ENCODE measurements at places on chromosomes 16 and 17.

DNA sequence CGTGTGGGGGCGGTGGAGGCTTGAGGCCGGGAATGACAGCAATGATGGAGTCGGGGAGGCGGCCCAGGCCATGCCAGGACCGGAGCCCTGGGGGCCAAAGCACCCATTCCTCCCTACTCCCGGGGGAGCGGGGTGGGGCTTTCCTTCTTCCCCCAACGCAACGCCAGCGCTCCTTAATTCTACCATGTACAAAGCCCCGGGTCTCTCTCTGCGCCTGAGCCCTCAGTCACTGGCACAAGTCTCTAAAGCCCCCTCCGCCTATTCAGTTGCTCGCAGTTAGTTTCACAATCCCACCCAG lies 245 bp upstream of the RNF227 start:
- DNase-seq: no peak

DNA sequence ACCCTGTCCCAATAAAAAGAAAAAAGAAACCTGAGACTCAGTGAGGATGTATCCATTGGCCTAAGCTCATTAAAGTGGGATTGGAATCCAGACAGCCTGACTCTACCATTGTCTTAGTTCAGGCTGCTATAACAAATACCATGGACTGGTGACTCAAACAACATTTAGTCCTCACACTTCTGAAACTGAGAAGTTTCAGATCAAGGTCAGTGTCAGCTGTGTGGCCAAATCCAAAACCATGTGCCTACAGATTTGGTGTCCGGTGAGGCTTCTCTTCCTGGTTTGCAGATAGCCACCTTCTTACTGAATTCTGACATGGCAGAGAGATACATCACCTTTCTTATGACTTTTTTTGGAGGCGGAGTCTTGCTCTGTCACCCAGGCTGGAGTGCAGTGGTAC lies 53.3 kb upstream of the KDM8 start:
- DNase-seq: no peak

- peak; percentile 49 for DNase-seq
Measured at GRCh38 chr16:90046122-90046970, 27.1 kb upstream of the DBNDD1 start.

DNA sequence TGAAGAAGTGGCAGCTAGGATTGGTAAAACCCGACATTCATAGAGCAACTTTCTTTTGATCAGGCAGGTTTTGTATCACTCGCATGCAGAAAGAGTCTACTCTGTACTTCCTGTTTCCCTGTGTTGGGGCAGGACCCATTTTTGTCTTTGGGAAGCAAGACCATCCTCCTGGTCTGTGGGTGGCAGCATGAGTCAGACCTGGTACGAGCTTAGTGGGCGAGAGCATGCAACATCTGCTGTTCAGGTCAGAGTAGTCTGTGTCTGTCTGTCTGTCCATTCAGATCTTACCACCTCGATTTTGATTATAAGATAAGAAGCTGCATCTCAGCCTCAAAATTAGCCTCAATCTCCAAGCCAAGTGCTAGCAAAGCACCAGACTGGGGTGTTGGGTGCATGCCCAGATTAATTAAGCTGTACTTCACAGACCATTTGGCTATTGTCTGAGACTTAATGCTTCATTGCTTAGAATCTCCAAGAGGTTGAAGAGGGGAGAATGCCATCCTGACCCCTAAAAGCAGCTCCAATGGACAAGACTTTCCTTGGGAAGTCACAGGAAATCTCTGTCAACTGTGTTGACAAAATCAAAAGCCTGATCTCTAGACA lies 110.9 kb downstream of the XYLT1 start:
- DNase-seq: no peak

GRCh38 chr16:14369734-14370598 lies 260.1 kb downstream of the PARN start:
- DNase-seq: no peak

GRCh38 chr16:17105239-17105797 lies 365.4 kb downstream of the XYLT1 start:
- no peak for DNase-seq

- no peak for DNase-seq
Measured at GRCh38 chr17:55275894-55276804, 11.4 kb downstream of the HLF start.

GRCh38 chr16:17574256-17574655 lies 103.5 kb upstream of the XYLT1 start:
- no peak for DNase-seq

- no peak for DNase-seq
Measured at GRCh38 chr17:75756451-75757085, 8.4 kb downstream of the GALK1 start.

GRCh38 chr16:84953190-84953746 lies 58.1 kb downstream of the ZDHHC7 start:
- DNase-seq: no peak

DNA sequence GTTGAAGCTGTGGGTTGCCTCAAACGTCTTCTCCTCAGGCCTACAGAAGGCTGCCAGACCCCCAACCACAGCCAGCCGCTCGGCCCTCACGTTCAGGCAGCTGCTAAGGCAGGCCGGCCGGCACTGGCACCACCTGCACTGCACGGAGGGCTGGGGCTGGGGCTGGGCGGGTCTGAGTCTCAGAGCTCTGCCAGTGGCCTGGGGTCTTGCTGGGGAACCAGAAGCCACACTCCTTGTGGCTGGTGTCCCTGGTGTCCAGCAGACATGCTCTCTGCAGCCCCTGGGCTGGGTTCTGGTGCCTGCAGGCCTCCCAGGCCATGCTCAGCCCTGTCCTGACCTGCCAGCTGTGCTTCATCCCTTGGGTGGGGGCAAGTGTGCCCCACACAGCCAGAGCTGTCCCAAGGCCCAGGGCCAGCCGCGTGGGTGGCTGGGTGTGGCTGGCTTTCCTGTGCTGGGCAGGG lies 42.0 kb downstream of the BAHCC1 start:
- DNase-seq: no peak

GRCh38 chr16:138049-138417 lies 440 bp downstream of the NPRL3 start:
- no peak for DNase-seq

DNA sequence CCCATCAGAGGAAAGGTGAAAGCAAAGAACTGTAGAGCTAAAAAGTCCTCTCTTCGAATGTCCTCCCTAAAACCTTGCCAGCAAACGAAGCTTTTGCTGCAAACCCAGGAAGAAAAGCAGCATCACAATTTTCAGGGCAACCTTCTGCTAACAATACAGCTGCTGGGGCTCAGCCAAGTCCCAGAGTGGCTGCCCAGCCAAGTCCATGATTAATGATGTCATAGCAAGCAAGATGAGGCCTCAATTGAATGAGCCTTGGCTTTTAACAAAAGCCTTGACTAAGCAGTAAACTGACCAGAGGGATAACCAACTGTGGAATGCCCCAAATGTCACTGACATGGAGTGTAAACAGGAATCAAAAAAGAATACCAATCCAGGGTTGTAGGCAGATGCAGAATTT lies 342.7 kb downstream of the PMP22 start:
- DNase-seq: no peak

DNA sequence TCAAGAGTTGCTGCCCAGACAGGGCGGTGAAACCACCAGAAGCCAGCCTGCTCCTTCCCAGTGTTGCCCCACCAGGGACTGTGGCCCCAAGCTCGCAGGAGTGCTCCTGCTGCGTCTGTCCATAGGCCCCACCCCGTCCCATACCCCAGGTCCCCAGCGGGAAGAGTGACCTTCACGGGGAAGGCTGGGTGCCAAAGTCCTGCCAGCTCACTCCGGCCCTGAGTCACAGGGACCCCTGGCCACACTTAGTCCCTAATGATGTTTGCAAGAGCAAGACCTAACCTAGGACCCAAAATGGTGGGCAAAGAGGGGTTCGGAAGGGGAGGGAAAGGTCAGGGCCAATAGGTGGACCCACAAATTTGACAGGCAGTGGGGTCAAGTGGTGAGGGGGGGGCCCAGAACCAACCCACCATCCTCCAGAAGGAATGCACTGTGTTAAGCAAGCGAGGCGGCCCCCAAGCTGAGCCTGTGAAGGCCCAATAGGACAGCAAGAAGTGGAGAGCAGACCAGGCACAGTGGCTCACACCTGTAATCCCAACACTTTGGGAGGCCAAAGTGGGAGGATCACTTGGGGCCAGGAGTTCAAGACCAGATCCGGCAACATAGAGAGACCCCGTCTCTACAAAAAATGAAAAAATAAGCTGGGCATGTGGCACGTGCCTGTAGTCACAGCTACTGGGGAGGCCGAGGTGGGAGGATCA lies 3.3 kb downstream of the DOK4 start:
- no peak for DNase-seq

GRCh38 chr16:15765880-15766279 lies 90.9 kb downstream of the MYH11 start:
- peak; percentile 61 for DNase-seq

DNA sequence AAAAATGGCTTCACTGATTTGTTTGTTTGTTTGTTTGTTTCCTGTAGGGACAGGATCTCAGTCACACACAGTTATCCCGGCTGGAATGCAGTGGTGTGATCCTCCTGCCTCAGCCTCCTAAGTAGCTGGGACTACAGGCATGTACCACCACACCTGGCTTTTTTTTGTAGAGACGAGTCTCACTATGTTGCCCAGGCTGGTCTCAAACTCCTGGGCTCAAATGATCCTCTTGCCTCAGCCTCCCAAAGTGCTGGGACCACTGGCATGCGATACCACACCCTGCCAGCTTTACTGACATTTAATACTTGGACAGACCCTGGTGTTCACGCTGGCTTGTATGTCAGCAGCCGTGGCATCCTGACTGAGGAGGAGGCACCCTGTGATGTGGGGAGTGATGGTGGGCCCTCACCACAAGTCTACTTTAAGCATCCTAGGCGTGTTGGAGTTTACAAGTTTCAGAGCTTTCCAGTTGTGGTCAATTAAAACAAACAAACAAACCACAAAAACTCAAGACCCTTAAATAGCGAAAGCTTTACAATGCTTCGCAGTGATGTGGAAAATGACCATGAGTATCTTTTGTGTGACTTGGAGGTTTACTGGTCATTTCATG lies 5.1 kb downstream of the ABCA3 start:
- no peak for DNase-seq

- DNase-seq: no peak
Measured at GRCh38 chr17:2094891-2095535, 40.1 kb downstream of the HIC1 start.

DNA sequence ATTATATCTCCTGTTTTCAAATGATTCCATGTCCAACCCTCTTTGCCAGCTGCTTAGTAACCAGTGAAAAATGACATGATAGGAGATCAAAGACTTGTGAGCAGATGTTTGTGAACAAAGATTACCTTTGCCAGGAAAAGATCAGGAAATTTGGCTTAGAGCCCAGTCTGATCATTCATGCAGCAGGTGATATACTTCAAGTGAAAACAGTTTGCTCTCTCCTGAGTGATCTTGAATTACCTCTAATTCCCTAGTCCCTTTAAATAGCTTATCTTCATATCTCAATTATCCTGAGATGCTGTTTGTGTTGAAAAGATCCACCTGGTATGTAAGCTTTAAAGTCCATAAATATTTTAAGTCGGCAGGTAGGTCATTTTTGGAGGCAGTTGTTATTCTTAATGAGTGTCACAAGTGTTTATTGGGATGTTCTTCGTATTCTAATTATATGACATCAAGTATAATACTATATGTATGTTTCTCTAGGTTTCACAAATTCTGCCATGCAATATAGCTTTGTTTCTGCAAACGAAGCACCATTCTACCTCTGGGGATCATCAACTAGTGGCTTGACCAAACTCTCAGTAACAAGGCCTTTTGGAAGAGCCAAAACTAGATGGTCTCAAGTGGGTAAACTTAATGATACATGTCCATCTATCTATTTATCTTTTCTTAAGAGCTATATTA lies 13.2 kb upstream of the VPS35L start:
- DNase-seq: peak; percentile 88

DNA sequence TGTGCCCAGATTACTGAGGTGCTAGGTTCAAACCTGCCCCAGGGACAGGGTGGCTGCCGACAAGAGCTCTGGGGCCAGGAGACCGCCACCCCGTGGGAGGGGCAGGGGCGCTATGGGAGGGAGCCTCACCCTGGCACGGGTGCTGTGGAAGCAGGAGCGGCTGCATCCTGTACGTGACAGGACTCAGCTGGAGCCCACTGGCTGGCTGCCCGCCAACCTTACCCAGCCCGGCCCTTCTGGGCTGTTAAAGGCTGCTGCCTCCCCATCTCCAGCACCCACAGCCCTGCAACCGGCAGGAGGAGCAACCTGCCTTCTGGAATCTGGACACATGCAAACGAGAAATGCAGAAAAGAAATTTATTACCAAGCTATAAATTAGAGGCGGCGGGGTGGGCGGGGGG lies 11.2 kb downstream of the PAM16 start:
- DNase-seq: peak; percentile 88

Measured in NCI-H345 (cell line).